Skeletal muscle cell (primary cell): ENCODE measurements at places on chromosomes 4 and X.

DNA sequence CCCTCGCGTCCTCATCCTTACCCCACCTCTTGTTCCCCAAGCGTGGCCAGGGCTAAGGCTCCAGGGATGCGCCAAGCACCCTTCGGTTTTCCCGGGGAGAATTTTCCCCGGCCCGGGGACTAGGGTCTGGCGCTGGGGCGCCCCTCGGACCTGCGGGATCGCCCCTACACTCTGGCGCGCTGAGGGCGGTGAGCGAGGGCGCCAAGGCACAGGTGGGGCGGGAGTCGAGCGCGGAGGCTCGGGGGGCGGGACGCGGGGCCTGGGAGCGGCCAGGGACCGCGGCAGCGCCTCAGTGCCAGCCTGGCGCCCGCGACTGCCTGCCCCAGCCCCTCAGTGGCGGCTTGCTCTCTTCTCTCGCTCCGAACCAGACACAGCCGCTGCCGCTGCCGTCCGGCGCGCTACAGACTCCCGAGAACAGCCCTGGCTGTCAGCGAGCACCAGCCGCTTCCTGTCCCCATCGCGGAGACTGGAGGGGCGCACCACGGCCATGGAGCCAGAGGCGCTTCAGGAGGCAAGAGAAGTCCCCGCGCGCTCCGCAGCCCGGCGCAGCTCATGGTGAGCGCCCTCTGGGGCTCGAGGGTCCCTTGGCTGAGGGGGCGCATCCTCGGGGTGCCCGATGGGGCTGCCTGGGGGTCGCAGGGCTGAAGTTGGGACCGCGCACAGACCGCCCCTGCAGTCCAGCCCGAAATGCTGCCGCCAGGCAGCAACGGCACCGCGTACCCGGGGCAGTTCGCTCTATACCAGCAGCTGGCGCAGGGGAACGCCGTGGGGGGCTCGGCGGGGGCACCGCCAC is at the start of gene DRD5:
Gene DRD5 (plus strand): TSS at position 292 of the 793 bp plus-strand sequence. CDS start 396 bp downstream, at position 688.
- no peak for DNase-seq

GRCh38 chrX:9829308-9830267 is 43.4 kb downstream of the SHROOM2 start:
- peak; percentile 27 for DNase-seq

GRCh38 chr4:47238667-47239066 is 207.3 kb downstream of the GABRB1 start:
- no peak for DNase-seq

DNA sequence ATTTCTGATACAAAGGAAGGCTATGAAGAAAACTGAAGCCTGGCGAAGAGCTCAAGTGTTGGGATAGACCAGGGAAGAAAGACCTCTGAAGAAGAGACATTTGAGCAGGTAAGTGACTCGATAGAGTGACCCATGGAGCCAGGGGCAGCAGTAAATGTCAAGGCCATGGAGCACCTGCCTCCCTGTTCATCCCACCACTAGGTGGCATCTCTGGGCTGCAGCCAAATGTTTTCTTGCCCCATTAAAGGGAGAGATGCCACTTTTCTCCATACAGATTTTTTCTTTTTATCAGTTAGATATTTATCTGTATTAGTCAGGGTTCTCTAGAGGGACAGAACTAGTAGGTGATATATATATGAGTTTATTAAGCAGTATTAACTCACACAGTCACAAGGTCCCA is 4.9 kb upstream of the ZNF81 start:
- DNase-seq: no peak

- no peak for DNase-seq
These were observed 150.8 kb downstream of the FRAS1 start for GRCh38 chr4:78207951-78208350.
